ENCODE measurements at places on chromosomes 6 and 20. TPM values are rescaled to one million over a fixed set of nuclear protein-coding genes. Genes with fewer than 3 reads are reported as not detected.

Gene HLA-DRA
- 4.1 TPM for total RNA-seq

Gene C6orf15
- not detected for total RNA-seq

GRCh38 chr6:34232901-34233300, 3.8 kb upstream of the HMGA1 start:
- peaks cover under 1% of the 10 kb centered on the region for H3K4me1 ChIP-seq
- DNase-seq = no peak
- H3K4me3 ChIP-seq = no peak overlapping the region
- no peaks in the 10 kb centered on the region for H3K36me3 ChIP-seq
- no peak overlapping the region for H3K27ac ChIP-seq

DNA sequence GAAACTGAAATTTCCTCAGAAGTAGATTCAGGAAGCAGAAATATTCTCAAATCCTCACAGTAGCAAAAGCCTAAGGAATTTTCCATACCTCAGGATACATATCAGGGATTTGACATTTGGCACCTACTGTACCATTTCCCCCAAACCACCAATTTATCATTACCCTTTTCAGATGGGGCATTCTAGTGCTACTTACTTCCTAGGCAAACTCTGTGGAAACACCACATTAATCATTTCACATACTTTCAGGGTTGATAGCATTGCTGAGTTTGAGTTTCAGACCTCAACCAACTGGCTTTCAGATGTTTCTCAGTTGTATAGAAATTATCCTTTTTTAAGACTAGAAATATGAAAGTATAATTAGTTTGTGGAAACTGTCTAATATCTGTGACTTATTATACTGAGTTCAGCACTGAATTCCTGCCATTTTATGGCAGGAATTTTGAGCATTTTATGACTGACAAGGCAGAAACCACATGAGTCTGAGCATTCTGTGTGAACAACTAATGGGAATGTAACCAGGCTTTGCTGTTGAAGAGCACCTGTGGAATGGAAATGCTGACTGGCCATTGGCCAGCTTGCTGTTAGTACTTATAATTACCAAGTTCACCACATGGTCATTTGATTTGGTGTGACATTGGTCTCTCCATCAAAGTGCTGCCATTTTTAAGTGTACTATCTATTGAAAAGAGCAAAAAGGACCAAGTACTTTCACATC, 35.1 kb upstream of the IRAK1BP1 start:
- H3K4me1 ChIP-seq = no peaks in the 10 kb centered on the region
- no peak overlapping the region for H3K4me3 ChIP-seq
- H3K27me3 ChIP-seq = no peaks in the 10 kb centered on the region
- DNase-seq = no peak
- no peak overlapping the region for H3K27ac ChIP-seq

DNA sequence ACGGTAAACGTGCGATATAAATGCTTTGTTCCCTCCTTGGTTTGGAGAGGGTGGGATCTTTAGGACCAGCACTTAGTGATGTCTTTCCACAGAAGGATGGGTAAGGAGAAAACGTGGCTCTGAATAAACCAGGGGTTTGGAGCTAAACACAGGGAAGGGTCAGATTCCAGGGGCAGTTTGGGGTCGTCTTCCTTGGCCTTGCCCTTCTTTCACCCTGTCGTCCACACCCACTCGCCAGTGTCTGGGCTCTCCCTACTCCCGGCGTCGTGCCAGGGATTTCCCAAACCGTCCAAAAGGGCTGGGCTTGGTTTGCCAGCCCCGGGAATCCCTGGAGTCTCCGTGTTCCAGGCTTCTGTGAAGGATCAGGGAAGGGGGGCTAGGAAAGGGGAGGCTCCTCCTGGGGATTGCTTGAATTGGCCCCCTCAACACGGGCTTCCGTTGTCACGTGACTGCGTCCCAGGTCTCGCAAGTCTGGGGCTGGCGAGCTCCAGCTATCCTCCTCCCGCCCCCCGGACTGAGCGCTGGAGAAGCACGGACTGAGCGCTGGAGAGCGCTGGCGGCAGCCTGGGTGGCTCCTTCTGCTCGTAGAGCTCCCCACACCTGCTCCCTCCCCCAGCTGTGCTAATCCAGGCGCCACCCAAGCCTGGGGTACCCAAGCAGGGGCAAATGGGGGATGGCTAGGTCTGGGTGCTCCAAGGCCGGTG, 9.4 kb upstream of the ARMC12 start:
- peak overlapping the region; percentile 59 for H3K27ac ChIP-seq
- peak; percentile 81 for DNase-seq
- peaks cover 36% of the 10 kb centered on the region for H3K4me1 ChIP-seq
- no peaks in the 10 kb centered on the region for H3K36me3 ChIP-seq
- peak overlapping the region; percentile 89 for H3K4me3 ChIP-seq
- H3K27me3 ChIP-seq = peaks cover 2% of the 10 kb centered on the region

DNA sequence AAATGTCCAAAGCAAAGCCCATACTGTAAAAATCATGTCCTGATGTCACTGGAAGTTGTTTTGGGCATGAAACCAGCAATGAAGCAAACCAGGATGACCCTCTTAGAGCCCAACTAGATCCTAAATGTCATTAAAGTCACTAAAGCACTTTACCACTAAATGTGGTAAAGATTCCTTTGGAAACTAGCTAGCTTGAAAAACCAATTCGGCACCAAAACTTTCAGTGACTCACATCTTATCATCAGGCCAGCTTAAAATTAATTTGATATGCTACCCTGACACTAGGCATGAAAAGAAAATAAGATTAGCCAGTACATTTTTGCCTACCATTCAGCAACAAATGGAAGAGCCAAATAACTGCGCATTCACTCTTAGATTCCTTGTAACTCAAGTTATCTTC, 145.8 kb downstream of the PACRG start:
- H3K27me3 ChIP-seq = no peaks in the 10 kb centered on the region
- no peak overlapping the region for H3K4me3 ChIP-seq
- DNase-seq = no peak
- no peak overlapping the region for H3K27ac ChIP-seq
- H3K36me3 ChIP-seq = no peaks in the 10 kb centered on the region

DNA sequence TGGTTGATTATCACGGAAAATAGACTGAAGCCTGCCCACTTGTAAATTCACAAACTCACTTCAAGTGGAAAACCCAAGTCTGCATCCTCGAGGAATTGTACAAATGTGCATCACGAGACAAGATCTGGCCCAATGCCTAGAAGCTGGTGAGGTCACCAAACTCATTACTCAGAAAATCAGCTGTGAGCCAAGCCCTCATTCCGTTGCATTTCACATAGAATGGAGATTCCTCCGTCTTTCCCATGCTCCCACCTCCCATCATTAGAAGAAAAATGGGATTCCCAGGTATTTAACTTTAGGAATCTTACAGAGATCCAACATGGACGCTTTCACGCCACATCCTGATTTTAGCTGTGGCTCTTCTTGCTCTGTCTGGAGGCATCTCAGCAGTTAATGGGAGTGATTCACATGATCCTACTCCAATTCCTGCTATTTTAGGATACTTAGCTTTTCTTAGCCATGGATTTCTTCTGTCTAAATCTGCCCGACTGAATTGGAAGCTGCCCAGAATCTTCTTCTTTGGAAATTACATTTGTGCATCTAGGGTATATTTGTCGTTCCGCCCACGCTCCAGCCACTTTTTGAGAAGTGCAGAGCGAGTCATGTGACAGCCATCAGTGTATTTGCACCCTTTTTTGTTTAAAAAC, 68.7 kb upstream of the STMND1 start:
- H3K27ac ChIP-seq = no peak overlapping the region
- no peaks in the 10 kb centered on the region for H3K27me3 ChIP-seq

DNA sequence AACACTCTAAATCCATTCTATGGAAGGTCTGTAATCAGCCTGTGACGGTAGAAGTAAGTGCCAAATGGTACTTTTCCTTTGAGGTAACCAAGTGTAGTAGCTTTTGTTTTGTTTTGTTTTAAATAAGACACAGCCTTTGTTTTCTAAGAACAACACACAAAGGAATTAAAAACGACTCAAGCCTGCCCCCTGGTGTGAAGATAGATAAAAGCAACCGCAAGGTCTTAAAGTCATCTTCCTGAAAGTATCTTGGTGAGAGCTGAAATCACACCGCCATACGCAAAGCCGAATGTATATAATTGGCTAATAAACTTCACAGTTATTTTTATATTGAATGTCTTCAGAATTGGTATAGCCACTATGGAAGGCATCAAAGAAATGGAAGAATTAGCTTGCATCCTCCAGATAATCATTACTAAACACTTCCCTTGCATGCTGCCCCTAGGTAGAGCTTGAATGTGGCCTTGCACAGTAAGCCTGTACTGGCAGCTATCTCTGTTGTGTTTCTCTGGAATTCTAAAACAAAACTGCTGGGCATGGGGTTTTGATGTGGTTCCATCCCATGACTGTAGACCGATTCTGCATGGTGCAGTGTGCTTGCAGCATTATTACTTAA, 95.6 kb downstream of the LAMP5 start:
- DNase-seq = peak; percentile 73
- H3K4me1 ChIP-seq = peaks cover 2% of the 10 kb centered on the region
- H3K4me3 ChIP-seq = no peak overlapping the region
- H3K27ac ChIP-seq = no peak overlapping the region

DNA sequence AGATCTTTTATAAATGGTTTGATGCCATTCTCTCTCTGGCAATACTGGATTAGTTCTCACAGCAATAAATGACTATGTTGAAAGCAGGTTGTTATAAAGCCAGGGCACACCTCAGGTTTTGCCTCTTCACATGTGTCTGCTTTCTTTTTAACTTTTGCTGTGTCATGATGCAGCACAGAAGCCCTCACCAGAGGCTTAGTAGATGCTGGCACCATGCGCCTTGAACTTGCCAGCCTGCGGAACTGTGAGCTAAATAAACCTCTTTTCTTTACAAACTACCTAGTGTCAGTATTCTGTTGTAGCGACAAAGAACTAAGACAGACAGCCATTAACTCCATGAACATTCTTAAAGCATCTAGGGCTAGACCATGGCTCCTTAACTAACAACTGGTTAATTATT, 15.3 kb upstream of the GPR63 start:
- H3K4me1 ChIP-seq = no peaks in the 10 kb centered on the region
- no peak overlapping the region for H3K27ac ChIP-seq
- H3K4me3 ChIP-seq = no peak overlapping the region
- no peaks in the 10 kb centered on the region for H3K36me3 ChIP-seq

DNA sequence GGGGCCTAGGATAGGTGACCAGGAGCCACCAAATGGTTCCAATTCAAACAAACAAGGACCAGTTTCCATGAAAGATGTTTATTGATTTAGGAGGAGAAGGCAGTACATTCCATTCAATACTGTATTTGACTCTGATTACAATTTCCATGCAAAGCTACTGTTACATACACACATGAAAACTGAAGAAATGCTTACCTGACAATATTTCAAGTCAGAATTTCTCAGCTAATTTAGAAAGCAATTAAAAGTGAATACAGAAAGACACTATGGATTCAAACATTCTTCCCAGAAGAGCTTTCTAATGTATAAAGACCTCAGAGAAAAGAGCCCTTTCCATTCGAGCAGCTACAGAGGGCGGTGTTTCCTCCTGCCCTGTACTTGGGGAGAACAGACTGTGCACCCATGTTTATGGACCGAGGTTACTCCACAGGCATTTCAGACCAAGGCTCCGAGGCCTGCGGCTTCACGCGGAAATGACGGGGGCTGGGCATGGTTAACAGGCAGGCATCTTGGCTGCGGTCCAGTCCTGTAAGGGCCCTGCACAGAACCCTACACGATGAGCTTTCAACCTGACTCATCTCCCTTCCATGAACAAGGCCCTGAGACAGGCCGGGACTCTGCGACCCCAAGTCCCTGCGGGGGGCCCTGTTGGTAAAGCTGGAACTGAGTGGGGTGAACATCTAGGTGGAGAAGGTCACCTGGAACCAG, 25.7 kb upstream of the TCFL5 start:
- H3K27ac ChIP-seq = no peak overlapping the region
- DNase-seq = no peak
- no peak overlapping the region for H3K4me3 ChIP-seq
- H3K36me3 ChIP-seq = peaks cover 37% of the 10 kb centered on the region
- H3K4me1 ChIP-seq = peaks cover 10% of the 10 kb centered on the region

DNA sequence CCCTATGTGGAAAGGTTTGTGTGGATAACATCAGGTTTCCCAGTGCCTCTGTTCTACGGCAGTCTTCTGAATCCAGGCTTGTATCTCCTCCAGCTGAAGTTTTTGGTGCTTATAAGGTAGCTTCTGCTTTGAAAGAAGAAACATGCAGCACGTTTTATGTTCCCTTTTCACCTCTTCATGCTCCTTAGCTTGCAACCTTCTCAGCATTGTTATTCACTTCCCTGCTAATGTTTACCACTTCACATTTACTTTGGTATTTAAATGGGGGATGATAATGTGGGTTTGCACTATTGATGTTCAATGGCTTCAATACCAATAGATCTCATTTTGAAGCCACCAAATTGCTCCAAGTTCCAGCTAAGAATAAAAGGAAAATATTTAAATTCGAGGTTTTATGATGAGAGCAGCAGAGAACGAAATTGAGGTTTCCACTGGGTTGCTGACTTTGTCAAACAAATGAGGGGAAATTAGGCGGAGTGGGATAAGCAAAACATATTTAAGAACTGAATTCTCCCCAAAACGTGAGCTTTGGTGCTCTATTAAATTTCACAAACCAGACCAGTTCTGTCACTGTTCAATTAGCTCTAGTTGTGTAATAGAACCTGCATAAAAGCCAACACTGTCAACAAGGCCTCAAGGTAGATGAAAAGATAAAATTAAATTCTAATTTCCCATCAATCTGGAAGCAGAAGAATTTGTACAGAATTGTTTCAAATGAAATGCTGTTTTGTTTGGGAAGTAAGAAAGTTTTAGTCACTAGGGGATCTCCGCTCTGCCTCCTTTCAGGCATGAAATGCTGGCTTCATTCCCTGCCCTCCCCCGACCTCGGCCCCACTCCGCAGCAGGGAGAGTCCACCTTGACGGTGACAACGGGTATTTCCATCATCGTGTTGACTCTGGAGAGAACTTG, 1.4 kb downstream of the IL22RA2 start:
- no peaks in the 10 kb centered on the region for H3K36me3 ChIP-seq
- DNase-seq = no peak
- H3K27ac ChIP-seq = no peak overlapping the region
- H3K4me3 ChIP-seq = no peak overlapping the region
- H3K4me1 ChIP-seq = no peaks in the 10 kb centered on the region

- H3K27me3 ChIP-seq = no peaks in the 10 kb centered on the region
- no peak overlapping the region for H3K27ac ChIP-seq
- no peaks in the 10 kb centered on the region for H3K4me1 ChIP-seq
- H3K4me3 ChIP-seq = no peak overlapping the region
- H3K36me3 ChIP-seq = no peaks in the 10 kb centered on the region
- DNase-seq = no peak
These were observed 149.0 kb downstream of the MYB start for GRCh38 chr6:135329851-135330803.
